ENCODE measurements at places on chromosomes 2 and 18.

DNA sequence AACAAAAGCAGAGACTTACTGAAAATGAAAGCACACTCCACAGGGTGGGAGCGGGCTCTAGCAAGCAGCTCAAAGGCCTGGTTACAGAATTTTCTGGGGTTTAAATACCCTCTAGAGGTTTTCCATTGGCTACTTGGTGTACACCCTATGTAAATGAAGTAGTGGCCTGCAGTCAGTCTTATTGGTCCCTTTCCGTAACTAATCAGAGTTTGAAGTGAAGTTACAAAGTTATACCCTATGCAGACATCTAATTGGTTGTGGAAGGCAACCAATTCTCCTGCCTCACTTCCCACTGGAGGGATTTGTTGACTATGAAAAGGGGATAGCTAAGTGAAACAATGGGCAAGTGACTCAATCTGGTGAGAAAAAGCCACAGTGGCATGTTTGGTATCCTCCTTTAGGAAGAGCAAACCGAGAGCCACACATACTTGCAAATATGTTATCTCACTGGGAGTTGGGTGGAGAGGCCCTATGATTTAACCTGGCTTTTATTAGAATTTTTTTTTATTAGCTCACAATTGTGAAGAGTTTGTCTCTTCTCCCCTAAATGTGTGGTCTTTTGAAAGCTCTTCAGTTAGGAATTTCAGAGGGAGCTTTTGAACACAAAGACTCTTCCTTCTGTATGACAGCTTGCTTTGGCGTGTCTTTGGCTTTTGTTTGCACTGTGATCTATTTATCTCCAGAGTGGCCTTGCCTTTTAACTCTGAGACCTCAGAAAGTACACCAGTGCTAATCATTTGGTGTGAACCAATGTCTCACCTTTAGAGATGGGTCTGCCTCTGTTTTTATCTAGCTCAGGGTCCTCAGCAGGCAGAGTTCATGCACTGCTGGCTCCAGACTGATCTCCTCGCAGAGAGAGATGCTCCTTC, 69.6 kb downstream of the MAP4K4 start:
- peak; percentile 85 for DNase-seq

DNA sequence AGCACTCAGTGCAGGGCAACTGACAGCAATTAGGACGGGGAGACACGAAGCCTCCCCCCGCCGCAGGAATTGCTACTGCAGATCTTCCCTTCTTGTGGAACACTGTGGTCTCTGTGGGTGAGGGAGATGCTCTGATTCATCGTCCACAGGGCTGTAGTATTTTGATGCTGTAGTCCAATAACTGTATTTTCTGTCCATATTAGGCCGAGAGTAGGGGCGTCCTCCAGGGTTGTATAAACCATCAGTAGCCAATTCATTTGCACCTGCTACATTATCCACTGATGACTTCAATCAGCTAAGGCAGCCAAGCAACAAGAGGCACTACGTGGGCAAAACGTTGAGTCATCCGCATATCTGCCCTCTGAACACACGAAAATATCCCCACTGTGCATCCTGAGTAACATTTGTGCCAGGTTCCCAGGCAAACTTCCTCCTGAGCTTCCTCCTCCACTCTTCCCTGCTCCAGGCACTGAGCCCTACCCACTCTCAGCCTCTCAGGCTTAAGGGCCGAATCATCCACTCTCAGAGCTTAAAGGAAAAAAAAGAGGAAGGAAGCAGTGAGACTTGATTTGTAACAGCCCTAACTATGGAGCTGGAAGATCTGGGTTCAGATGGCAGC, 62.1 kb downstream of the LBH start:
- DNase-seq, result peak; percentile 50

DNA sequence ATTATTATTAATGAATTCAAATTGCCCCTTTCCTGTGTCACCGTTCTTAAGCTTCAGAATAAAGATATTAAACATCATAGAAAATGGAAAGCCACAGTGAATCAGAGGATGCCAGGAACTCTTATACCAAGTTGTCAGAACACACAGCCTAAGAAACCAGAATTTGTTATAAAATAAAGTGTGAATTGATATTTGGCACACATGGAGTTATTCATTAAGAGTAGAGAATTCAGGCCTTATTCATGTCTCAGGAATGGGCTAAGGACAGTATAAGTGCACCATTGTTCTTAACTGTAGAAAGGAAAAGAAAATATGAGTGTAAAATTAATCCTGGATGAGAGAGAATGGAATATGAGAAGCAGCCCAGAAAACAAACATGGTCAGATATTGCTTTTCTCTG, 86.7 kb upstream of the ATP8B1 start:
- DNase-seq, result no peak

- DNase-seq, result no peak
Observed at GRCh38 chr18:48409591-48410094, 460 bp upstream of the ZBTB7C start.

GRCh38 chr2:14516844-14517243, 115.7 kb upstream of the LRATD1 start:
- peak; percentile 92 for DNase-seq

GRCh38 chr2:218546012-218546411, 22.1 kb downstream of the USP37 start:
- no peak for DNase-seq

DNA sequence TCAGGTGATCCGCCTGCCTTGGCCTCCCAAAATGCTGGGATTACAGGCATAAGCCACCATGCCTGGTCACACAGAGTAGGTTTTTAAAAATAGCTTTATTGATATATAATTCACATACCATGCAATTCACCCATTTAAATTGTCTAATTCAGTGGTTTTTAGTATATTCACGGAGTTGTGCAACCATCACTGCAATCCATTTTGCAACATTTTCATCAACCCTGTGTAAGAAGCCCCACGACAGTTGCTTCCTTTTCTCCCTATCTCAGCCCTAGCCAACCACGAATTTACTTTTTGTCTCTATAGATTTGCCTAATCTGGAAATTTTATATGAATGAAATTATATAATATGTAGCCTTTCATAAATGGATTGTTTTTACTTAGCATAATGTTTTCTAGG, 266.4 kb downstream of the NAPG start:
- DNase-seq, result no peak

DNA sequence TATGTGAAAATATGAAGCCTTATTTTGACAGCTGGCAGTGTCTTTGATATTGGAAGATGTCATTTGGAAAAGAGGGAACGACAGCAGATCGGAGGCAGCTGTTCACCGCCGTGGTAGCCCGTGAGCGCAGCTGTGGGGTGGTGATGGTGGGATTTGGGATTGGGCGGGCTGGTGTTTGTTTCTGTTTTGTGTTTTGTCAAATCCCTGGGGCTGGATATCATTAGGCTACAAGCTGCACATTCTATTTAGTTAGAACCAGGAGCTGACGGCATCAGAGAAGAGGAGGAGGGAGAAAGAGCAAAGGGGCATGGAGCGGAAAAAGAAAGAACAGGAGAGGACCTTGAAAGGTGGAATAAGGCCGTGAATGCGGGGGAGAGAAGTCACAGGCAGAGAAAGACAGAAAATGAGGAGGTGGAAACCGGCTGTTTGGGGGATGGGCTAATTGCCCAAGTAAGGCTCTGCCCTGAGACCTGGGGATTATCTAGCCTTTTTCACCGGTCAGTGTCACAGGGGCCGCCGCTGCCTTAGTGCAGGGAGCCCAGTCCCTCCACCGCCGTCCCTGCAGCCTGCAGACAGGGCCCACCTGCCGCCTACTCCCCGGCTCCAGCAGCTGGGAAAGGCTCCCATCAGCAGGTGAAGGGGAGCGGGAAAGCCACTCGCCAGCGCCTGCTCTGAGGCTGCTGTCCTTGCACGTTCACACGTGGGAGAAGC, 88.0 kb downstream of the ZCCHC2 start:
- peak; percentile 31 for DNase-seq

DNA sequence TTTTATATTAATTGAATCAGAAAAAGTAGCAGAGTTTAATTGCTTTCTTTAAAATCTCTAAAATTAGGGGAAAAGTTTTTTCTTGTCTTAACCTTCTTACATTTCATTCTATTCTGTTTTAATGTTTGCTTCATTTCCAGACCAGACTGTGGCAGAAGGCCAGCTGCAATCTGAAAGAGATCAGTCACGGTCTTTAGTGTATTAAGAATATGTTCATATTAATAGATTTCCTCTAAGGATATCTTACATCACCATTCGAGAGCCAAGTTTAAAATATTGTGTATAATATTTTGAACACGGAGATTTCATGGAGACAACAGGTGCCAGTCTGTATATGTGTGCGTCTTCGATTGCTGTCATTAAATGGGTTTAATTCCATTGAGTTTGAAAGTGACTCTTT, 230.9 kb upstream of the ZSWIM2 start:
- no peak for DNase-seq

DNA sequence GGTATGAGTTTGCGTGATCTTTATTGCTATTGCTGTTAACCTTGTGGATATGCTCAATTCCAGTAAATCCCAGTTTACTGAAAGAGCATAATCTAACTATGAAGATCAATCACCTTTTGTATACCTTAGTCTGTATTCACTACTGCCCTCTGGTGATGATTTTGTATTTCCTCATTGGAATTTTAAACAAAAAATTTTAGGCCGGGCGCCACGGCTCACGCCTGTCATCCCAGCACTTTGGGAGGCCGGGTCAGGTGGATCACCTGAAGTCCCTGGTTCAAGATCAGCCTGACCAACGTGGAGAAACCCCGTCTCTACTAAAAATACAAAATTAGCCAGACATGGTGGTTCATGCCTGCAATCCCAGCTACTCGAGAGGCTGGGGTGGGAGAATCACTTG, 5.1 kb downstream of the COMMD1 start:
- no peak for DNase-seq

GRCh38 chr2:143284087-143284675, 155.0 kb downstream of the ARHGAP15 start:
- DNase-seq, result peak; percentile 47

GRCh38 chr2:49972699-49973098, 818.4 kb upstream of the FSHR start:
- no peak for DNase-seq

GRCh38 chr2:108615480-108616090, 81.3 kb downstream of the LIMS1 start:
- DNase-seq, result no peak

GRCh38 chr2:235734688-235735231, 240.9 kb downstream of the AGAP1 start:
- no peak for DNase-seq

GRCh38 chr18:39434223-39434920, 1868.8 kb upstream of the CELF4 start:
- no peak for DNase-seq

DNA sequence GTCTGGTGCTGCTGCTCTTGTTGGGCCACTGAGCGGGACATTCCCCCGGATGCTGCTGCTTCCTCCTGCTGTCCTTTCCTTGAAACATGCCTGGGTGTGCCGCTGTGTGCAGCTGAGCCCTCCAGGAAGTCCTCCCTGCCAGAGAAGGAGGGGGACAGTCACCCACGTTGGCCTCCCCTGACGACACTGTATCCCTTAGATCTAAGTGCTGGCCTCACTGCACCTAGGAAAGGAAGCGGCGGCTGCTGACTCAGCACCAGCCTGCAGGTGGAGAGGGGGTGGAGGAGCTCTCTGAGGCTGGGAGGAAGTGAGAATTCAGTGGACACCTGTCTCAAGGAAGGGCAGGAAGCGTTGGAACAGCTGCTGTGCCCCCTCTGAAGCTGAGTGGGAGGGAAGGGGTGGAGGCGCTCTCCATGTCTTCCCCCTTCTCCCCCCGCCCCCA, 239.8 kb downstream of the HAUS1 start:
- no peak for DNase-seq

- no peak for DNase-seq
Observed at GRCh38 chr2:214079032-214079431, 331.8 kb upstream of the VWC2L start.

DNA sequence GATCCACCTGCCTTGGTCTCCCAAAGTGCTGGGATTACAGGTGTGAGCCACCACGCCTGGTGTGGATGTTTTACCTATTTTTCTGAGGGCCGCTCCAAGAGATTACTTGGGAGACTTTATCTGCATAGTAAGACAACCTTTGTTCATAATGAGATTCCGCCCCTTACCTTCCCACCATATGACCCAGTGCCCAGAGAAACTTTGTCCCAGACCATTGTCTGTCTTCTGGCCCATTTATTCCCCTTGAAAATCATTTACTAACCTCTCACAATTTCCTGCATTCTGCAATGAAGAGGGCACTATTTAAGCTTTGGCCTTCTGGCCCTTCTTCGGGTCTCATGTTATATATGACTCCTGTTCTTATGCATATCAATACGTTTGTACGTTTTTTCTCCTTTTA, 13.7 kb upstream of the TMEM37 start:
- DNase-seq, result no peak

DNA sequence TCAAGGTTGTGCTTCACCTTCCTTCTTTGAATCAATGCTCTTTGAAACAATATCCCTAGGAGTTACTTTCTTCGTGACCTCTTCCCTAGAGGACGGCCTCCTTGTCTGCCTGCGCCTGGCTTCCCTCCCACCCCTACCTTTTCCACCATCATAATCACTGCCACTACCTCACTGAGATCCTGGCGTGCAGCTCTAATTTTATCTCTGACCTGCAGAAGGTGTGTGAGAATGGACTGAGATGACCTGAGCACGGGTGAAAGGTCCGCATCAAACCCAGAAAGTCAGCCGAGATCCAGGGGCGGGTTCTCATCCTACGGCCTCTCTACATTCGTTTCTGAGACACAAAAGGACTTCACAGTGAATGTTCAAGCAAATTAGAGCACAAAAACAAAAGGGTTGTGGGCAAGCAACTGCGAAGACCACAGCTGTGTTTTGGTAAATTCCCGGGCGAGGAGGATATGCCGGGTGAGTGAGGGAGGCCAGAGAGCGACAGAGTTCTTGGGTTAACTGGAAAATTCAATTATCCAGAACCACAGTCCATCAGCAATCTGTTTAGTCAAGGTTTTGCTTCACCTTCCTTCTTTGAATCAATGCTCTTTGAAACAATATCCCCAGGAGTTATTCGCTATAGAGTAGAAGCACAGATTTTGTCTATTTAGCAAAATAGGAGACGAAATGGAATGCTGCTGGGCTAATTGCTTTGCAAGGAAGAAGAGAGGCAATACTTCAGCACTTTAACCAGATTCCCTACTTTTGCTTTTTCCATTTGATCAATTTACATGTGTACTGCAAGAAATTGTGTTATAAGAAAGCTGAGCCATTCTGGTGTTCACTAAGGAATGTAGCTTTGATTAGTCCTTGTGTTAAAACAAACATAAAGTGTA, 212.6 kb downstream of the ACKR3 start:
- DNase-seq, result no peak

DNA sequence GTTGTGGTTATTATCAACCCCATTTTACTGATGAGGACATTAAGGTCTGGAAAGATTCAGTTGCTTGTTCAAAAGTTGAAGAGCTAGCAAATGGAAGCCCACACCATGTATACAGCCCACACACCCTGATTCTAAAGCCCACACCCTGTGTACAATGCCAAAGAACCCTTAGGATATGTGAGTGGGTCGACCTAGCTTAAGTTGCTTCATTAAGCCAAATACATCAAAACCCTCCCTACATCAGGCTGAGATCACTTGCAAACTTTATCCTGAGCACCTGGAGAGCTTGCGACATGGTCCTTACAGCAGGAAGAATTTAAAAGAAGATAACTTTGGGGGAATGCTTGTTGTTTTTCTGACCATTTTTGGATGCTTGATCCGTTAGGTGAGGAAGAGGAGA, 435 bp upstream of the ARHGAP25 start:
- DNase-seq, result no peak

- DNase-seq, result no peak
Observed at GRCh38 chr2:128162266-128162665, 71.3 kb downstream of the UGGT1 start.

GRCh38 chr2:72581560-72582181, 244.2 kb downstream of the EXOC6B start:
- DNase-seq, result no peak
